ENCODE measurements at places on chromosomes 7 and 10. TPM values are rescaled to one million over a fixed set of nuclear protein-coding genes. Genes with fewer than 3 reads are reported as not detected.

The CHN2 gene
- total RNA-seq, result 8.7 TPM

DNA sequence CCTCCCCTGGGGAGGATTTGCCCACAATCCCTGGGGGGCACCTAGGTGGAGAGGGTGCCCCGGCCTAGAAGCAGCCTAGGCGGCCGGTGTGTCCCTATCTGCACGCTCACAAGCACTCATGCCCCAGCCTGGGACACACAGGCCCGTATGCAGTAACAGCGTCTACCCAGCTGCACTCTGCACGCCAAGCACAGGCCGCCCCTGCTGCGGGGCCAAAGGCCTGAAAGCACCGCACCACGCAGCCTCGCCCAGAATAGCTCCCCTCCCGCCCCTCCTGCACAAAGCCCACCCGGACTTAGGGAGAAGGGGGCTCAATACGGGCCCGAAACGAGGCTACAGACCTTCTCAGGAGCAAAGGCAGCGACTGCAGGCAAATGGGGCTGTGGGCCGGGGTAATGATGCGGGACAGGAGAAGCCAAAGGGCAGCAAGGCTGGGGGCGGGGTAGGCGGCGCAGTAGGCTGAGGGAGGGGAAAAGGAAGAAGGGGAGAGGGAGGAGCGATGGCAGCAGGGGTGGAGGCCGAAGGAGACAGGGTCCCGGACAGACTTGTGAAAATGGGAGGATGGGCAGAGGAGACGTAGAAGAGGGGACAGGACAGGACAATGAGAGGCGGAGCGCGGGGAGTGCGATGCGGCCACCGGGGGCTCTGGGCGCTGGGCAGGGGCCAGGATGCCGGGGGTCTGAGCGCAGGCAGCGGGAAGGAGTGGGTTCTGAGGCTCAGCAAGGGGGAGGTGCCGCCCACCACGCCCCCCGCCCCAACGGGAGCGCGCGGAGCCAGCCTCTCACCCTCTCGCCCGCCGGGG, 544 bp downstream of the GPRIN2 start:
- peak; percentile 18 for DNase-seq

The SYPL1 gene
- 51.3 TPM for total RNA-seq

DNA sequence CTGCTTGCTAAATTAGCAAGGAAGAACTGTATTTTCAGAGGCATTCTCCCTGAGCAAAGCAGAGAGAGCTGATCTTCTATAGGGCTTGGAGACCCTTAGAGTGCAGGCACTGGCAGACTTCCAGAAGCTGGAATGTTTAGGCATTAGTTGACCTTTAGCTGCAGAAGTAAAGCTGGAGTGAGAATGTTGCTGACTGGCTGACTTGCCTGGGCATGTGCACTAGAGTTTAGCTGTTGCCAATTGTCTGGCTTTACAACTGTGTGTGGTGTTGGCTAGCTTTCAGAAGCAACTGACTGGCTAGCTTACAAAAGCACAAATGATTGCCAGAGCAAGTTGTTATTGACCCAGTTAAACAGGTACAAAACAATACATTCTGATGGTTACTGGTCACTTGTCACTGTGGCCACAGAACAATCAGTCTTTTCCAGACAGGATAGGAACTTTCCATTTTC, 25.1 kb downstream of the FAM13C start:
- no peak for DNase-seq

DNA sequence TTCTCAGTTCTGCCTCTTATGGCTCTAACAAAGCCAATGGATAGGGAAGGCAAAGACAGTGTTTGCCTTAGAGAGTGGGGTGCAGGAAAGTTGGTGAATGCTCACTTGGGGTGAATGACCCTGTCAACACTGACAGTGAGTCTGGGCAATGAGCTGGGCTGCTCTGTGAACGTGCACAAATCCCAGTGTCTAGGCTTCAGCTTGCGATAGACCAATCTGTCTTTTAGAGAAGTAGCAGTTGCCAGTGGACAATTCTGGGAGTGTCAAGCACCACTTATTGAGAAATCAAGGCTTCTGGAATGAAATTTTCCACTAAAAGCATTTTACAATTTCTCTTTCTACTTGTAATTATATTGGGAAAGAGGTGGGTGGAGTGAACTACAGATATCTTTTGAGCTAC, 141.4 kb downstream of the HERPUD2 start:
- no peak for DNase-seq
